ENCODE measurements at places on chromosomes 2 and 18.
A peak's percentile ranks its signal among the peaks of the same experiment; 100 is the strongest.

DNA sequence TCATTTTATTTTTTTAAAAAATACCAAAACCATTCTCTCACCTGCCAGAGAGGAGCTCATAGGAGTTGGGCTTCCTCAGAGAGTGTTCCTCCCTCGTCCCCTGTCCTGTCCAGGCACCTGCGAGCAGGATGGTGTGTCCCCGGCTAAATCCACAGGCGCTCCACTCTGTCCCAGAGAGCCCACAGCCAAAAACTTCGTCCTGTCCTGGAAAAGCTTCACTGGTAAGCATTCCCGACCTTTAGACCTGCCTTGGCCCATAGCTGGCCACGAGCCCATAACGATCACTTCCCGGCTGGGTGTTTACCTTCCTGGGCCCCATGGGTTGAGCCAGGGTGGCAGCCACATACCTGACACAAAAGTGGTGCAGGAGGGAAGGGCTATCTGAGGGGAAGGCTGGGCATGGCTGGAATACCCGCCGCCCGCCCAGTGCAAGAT is at the start of gene NGEF:
Gene NGEF (minus strand): TSS at position 230 of the 435 bp plus-strand sequence. CDS start 38,366 bp downstream, outside the sequence.
- DNase-seq: no peak

DNA sequence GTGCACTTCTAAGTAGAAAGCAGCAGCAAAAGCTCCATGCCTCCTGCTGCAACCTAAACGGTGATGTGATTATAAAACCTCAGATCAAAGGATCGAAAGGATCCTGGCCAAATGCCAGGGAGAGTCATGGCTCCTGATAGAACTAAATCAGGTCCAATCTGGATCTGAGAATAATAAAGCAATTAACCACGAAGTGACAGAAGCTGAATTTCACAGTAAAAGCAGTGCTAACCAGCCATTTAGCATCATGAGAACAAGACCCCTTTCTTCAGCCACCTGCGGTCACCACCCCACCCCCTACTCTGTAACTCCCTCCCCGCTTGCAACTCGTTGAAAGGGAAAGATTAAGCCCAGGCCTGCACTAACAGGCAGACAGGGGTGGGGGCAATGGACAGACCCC is 748.7 kb downstream of the BCL11A start:
- no peak for DNase-seq

DNA sequence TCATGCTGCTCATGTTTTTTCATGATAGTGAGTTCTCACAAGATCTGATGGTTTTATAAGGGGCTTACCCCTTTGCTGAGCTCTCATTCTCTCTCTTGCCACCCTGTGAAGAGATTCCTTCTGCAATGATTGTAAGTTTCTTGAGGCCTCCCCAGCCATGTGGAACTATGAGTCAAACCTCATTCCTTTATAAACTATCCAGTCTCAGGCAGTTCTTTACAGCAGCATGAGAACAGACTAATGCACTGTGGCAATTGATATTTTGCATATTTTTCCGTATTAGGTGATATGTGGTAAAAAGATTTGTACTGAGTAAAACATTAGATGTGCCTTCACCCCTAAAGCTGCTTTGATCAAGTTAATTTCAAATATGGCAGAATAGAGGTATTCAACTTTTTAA is 48.8 kb downstream of the RAB27B start:
- peak; percentile 27 for DNase-seq

GRCh38 chr2:19911808-19912509 is 10.2 kb upstream of the TTC32 start:
- peak; percentile 58 for DNase-seq

GRCh38 chr2:156933645-156934225 is 323.8 kb upstream of the GALNT5 start:
- no peak for DNase-seq

Measured in fibroblast of upper back skin (primary cell).